Posterior cingulate gyrus (tissue), 11 donors: ENCODE measurements at places on chromosomes 5 and 9.

DNA sequence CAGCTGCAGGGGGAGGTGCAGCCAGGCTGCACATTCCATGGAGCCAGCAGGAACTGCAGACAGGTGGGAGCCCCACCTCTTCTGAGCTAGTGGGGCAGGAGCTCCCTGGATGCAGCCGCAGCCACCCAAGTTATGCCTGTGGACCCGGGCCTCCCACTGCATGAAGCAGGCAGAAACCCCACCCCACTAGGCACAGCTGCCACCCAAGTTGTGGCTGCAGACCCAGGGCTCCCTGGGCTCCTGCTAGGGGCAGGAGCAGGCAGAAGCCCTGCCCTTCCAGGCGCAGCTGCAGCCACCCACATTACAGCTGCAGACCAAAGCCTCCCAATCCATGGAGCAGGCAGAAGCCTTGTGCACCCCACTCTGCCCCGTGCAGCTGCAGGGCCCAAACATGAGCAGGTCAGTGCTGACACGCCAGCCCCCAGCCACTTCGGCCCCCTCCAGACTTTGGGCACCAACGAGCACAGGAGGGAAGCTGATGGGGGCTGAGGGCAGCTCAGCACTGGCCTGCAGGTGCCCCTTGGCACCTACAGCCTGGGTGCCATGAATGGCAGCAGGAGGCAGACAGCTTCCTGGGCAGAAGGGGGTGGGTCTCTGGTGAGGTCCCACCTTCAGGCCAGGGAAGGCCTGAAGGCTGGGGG lies 106.9 kb downstream of the C9orf50 start:
- no peak for DNase-seq

DNA sequence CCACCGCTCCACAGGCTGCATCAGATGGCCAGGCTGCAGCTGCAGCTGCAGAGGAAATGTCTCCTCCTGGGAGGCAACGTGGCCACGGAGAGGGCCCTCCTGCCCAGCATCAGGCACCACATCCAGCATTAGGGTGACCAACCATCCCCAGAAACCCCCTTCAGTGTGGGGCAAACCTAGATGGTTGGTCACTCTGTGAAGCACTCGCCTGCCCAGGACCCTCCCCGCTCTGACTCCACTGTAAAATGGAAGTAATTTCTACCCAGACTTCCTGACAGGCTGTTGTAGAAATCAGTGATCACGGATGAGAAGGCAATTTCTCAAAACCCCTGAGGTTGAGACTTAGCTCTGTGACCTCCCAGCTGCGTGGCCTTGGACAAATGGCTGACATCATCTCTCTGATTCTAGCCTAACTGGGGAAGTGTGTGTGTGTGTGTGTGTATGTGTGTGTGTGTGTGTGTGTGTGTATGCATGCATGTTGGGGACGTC lies 31.6 kb downstream of the B4GALT1 start:
- DNase-seq: no peak

DNA sequence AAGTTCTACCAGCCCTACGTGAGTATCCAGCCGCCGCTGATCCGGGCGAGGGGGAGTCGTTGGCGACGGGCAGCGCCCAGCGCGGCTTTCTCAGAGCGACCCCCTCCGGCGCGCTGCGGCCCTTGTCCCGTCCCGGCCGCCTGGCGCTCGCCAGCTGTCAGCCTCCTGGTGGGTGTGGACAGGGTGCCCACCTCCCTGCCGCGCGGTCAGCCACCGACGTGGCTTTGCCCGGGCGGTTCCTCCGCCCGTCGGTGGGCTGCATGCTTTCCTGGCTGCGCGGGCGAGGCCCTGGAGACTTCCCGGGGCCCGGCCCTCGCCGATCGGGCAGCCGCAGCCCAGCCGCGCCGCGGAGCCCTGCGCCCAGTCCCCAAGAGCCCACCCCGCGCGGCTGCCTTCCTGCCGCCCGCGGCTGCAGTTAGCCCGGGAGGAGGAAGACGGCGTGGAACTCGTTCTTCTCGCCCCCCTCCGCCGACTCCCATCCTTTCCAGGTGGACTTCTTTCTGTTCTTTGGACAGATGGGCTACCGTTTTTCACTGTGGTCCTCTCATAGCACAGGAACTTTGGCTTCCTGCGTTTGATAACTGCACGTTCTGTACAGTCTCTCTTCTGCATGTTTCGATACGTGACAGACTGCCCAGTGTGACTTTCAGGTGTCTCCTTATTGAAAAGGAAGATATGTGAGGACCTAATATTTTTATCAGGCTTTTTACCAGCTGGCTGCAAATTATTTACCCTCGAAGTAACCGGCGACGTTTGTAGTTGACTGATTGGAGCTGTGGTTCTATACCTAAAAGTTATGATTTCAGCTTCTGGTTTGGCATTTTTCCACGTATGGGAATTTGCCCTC lies 577 bp downstream of the AP3S1 start:
- DNase-seq: peak; percentile 32

DNA sequence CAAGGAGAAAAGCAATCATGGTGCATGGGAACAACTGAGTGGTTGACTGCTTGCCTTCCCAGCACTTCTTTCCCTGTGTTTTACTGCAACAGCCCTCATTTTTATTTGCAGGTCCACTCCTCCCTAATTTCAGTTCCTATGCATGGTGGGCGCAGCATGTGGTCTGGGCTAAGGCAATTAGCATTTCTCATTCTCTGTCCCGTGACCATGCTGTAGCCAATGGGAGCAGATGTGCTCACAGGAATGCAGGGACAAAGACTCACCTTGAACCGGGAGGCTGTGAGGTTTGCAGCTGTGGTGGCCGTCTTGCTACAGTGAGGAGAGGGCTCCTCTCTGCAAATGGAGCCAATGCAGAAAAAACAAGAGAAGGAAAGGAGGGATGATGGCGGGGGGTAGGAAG lies 315.5 kb downstream of the SLIT3 start:
- no peak for DNase-seq

DNA sequence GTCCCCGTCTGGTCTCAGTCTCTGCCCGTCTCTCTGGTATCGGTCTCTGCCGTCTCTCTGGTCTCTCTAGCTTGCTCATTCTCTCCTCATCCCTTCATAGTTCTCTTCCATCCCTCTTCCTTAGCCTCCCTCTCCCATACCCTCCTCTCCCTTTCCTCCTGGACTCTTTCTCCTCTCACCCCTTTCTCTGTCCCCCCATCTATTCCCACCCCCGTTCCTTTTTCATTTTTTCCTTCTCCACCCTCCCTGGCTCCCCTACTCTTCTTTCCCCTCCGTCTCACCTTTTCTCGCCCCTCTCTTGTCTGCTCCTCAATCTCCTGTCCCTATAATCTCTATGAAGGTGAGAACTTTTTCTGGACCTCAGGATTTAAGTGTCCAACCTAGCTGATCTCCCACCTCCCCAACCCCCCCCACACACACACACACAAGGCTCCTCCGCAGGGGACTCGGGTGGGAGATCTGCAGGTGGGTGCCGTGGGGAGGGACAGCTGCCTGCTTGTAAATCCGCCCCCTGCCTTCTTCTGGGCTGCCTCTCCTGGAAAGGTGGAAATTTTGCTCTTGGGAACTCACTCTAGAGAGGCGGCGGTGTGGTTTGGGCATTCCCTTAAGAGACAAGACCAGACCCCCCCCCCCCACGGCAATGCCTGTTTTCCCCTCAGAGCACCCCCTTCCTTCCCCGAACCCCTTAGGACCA lies 953 bp downstream of the UBE2QL1 start:
- no peak for DNase-seq

GRCh38 chr5:140041492-140042392 lies 1.4 kb downstream of the NRG2 start:
- peak; percentile 95 for DNase-seq

DNA sequence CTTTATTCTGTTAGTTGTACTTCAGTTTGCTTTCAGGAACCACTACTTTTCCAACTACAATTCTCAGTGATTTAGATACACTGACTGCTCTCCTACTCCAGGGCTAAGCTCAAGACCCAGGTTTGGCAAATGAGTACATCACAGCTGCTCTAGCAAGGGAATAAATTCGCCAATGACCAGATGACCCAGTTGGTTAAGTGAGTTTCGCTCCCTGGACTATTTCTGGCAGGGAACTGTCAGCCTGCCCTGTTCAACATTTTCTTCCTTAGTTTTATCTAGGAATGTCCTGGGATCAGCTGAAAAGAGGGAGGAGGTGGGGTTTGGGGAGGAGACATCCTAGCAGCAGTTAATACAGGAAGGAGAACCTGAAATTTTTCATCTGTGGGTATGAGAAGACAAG lies 6.4 kb upstream of the STARD4 start:
- no peak for DNase-seq

- no peak for DNase-seq
Observed at GRCh38 chr9:103992938-103993579, 101.0 kb upstream of the SMC2 start.

DNA sequence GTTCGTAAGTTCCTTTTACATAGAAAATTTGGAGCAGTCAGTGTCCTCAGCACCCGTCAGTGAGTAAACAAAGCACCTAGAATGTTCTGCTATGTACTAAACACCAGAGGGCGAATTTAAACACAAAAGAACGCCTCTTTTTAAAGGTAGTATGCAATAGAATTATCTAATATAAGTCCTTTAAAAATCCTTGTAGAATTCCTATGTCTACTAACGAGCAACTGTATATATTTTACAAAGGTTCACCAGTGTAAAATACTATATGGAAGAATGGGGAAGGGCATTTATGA lies 499 bp upstream of the TMEM232 start:
- DNase-seq: no peak

- DNase-seq: no peak
Observed at GRCh38 chr5:9617739-9618504, 12.2 kb downstream of the TAS2R1 start.

- DNase-seq: no peak
Observed at GRCh38 chr9:113734826-113735225, 141.3 kb upstream of the ZNF618 start.

- DNase-seq: no peak
Observed at GRCh38 chr5:76081811-76082771, 1.1 kb upstream of the SV2C start.

- DNase-seq: peak; percentile 58
Observed at GRCh38 chr5:169945831-169946261, 34.4 kb downstream of the INSYN2B start.

GRCh38 chr9:14769230-14769571 lies 46.7 kb upstream of the CER1 start:
- DNase-seq: no peak

DNA sequence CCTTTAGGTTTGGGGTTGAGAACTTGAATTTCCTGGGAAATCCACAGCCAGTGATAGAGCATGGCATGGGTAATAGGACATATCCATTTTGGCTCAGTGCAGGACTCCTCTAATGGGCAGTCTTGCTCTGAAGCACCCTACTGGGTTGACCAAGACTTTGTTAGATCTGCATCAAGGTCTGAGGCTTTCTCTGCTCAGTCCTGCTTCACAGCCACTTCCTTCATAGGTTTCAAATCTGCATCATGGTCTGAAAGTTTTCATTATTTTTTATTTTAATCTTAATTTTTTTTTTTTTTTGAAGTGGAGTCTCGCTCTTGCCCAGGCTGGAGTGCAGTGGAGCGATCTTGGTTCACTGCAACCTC lies 36.5 kb downstream of the KIF2A start:
- DNase-seq: no peak

DNA sequence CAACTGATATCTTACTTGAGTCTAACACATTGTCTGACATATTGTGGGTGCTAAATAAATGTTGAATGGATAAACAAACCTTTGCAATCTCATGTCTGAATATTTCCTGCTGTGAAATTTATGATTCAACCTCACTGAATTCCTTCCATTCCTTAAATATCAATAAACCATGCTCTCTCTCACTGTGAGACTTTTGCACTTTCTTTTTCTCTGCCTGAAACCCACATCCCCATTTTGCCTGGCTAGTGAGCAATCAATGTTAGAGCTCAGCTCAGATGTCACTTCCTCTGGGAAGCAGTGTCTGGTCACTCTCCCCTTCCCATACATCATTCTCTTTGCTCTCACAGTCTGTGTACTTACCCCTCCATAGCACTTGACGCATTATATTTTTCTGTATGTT lies 383.7 kb upstream of the TRPC7 start:
- no peak for DNase-seq

DNA sequence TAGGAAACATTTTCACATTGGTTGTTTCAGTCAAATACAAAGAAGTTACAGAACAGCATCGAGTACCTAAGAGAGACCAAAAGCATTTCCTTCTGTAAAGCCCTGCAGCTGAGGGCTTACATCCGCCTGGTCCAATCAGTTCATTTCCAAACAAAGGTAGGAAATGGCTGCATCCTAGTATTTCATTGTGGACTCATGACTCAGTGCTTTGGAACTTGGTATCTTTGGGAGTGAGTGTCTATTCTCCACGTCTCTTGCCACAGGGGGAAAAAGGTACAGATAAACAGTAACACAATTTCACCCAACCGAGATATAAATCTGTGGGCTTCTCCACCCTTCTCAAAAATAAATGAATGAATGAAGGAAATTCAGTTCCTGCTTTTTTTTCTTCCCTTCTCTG lies 75.4 kb downstream of the NFIB start:
- DNase-seq: no peak

DNA sequence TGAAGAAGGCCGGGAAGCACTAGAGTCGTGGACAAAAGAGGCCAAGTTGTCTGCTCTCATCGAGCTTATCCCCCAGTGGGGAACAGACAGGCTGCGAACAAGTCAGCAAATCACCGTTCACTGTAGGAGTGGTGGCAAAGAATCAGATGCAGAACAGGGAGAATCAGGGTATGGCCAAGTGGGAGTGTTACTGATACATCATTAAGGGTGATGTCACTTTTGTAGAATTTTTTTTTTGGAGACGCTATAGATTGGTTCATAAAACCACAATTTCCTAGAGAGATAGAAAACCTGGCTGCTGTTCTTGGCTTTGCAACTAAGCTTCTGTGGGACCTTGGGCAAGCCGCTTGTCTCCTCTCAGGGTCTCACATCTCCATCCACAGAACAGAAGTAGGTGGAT lies 21.3 kb downstream of the SPRY4 start:
- no peak for DNase-seq

GRCh38 chr5:136246122-136246521 lies 53.2 kb upstream of the SMIM32 start:
- DNase-seq: no peak

DNA sequence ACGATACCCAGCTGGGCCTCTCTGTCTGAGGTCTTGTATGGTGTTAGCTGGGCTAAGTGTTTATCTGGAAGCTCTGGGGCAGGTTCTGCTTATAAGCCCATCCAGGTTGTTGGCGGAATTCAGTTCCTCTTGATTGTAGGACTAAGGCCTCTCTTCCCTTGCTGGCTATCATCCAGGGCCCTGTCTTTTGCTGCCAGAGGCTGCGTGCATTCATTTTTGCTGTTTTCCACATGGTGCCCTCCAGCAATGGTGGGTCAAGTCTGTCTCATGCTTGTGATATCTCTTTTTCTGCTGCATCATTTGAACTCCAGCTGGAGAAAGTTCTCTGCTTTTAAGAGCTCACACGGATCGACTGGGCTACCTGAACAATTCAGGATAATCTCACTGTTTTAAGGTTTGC lies 105.7 kb upstream of the ZNF618 start:
- no peak for DNase-seq

- DNase-seq: no peak
Observed at GRCh38 chr5:134328619-134329018, 38.4 kb downstream of the CDKL3 start.
